Fibroblast of the aortic adventitia (primary cell): ENCODE measurements at places on chromosomes 12 and 14. TPM values are rescaled to one million over a fixed set of nuclear protein-coding genes. Genes with fewer than 3 reads are reported as not detected.

DNA sequence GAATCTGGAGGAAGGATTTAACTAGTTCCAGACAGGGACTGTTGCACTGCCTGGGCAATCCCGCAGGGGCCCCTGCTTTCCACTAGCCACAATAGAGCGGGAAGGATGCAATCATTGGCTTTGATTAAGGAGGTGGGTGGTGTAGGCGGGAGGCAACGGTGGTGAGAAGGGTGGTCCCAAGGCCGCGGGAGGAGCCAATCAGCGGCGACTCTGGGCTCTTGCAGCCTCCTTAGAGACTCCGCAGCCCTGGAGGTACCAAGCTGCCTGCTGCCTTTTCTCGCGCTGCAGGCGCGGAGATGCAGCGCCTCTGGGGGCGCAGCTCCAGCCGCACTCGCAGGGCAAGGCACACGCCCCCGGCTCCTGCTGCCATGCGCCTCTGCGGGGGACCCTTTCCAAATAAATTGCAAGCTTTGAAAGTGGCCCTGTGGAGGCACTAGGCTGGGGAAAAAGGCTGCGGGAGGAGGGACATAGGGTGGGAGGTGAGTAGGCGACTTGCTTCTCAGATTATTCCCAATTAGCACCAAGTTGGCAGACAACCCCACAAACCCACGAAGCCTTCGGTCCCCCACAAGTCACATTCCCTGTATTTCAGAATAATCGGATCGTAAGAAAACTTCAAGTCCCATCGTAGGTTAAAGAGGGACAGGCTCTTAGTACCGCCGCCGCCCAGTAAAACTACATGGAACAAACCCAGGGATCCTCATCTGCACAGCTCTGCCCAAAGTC is 858 bp upstream of the KCNA1 start:
- DNase-seq = no peak

Gene WIF1
- under 0.01 TPM in 1 of 2 replicates, not detected in the other for total RNA-seq

DNA sequence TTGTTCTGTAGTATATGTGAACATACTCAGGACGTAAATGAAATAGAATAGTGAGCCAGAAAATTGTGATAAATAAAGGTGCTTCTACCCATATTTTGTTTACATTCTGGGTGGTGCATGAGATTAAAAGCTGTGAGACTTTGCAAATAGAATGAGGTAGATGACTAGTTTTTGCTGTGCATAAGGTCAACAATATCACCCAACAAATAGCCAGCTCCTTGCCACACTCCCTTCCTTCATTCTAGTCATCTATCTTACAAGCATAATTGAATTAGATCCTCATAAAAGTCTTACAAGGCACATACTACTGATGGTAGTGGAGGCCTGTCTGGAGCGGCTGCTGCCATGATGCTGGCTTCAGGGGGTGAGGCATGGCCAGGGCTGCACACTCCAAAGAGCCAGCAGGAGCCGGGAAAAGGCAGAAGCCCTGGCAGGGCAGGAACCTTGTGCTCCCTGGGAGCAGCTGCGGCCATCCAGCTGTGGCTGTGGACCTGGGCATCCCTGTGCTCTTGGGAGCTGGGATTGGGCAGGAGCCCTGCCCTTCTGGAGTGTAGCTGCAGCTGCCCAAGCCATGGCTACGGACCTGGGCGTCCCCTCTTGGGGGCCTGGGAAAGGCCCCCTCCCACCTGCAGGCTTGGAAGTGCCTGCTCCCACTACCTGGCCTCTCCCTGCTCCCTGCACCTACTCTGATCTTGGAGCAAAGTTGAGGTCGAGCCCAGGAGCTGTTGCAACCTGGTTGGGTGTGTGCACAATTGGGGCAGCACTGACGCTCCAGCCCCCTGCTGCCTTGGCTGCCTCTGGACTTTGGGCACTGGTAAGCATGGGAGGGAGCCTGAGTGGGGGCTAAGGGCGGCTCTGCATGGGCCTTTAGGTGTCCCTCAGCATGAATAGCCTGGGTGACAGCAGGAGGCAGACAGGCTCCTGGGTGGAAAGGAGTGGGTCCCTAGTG is 112.8 kb downstream of the DACT1 start:
- no peak for DNase-seq

DNA sequence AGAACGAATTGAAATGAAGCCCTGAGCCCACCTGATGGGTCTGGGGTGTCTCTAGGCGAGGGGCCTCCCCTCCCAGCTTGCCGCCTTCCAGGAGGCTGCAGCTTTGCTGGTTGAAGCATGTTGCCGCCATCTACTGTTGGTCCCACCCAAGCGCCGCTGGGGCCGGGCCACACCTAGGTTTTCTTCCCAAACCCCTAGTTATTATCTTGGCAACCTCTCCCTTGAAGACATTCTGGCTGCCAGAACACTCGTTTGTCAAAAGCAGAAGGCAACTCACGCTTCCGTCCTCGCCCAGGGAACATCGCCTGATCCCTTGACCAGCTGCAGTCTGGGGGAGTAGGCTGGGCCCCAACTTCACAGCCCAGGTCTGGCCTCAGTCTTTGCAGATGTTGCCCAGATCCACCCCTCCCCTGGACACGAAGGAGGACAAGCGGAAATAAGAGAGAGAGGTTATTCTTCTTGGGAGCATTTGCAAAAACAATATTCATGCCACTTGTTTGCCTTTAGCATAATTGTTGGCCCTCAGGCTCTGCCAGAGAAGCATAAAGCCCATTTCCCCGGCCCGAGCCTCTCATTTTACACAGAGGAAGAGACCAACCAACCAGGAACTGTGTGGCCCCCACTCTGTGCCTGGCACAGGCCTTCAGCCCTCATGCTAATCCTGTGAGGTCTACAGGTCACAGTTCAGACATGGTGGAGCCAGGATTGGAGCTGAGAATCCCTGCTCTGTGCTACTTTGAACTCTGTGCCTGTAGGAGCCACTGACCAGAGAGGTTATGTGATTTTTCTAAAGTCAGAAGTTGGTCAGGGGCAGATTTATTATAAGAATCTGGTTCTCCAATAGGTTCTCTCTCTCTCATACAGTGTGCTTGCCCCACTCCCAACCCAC is 6.8 kb downstream of the EMP1 start:
- peak; percentile 88 for DNase-seq

Gene HCAR3
- 0.41 TPM in 1 of 2 replicates, not detected in the other for total RNA-seq

GRCh38 chr12:68932128-68932960 is 627 bp downstream of the CPM start:
- DNase-seq = peak; percentile 32

Gene KRT73
- total RNA-seq = not detected in 2 replicates

DNA sequence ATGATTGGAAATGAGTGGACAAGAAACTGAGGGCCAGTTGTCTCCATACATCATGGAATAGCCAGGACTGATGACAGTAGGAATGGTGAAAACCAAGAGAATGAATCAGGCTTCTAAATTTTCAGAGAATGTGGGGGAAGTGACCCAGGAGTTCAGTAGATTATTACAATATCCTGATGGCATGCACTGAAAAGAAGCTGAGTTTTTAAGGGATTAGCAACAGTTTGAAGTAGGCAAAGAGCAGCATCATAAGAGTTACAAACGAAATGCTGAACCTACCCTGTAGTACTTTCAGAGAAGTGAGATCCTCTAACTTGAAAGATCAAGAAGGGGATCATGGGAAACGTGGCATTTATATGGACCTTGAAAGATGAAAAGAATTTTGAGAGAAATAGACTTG is 13.2 kb downstream of the SLC2A14 start:
- DNase-seq = peak; percentile 67

DNA sequence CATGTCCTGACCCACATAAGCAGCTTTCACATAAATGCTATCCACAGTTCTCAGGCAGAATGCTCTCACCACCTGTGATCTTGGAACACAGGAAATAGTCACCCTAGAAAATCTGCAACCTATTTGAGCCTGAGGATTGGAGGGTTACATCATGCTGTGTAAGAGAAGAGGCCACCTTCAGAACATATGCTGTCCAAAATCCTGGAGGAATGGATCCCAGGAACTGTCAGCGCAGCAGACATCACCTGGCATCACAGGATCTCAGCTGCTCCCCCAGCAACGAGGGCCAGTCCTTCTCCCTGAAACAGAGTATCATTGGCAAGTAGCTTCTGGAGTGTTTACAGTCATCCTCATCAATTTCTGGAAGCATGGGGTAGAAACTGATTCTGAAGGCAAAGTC is 63.2 kb upstream of the LTA4H start:
- DNase-seq = no peak

DNA sequence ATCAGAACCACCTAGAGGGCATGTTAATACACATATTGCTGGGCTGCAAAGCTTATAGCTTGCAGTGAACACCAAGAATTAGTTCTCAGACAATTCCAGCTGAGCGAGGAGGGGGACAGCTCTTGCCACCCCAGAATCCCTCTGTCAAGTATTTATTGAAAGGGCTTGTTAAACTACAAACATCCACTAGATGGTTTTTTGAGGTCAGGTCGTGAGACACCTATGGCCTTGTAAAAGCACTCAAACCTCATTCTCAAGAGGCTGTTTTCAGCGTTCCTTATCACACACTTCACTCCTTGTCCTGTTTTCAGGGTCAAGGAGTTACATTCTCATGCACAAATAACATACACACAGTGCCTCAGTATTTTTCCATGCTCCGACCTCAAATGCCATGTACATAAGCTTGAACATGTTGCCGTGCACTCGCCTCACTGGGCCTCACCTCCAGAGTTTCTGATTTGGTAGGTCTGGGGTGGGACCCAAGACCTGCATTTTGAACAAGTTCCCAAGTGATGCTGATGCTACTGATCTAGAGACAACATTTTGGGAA is 98.8 kb upstream of the PTPRR start:
- no peak for DNase-seq

Gene PUS1
- total RNA-seq = 4.3 and 9.3 TPM in 2 replicates

DNA sequence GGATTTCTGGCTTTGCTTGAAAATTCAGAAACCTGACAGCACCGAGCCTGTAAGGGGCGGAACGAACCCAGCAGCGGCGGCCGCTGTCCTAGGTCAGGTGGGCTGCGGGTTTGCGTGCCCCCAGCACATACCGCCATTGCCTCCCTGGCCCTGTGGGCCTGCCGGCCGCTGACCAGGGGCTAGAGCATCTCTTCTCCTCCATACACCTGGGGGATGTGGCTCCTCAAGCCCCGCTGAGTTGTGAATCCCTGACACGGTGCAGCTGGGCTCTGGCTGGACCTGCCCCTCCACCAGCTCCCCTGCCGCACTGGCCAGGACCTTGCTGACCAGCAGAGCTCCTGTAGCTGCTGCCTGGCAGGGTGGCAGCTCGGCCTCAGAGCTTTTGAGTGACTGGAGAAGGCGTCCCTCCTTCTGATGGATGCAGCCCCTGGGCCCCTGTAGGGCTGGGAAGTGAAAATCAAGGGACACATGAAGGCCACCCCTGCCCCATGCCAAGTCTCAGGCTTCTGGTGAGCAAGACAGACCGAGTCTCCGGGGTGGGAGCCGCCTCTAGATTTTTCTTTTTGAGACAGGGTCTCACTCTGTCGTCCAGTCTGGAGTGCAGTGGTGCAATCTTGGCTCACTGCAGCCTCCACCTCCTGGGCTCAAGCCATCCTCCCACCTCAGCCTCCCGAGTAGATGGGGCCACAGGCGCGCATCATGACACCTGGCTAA is 184.9 kb upstream of the SFSWAP start:
- no peak for DNase-seq

DNA sequence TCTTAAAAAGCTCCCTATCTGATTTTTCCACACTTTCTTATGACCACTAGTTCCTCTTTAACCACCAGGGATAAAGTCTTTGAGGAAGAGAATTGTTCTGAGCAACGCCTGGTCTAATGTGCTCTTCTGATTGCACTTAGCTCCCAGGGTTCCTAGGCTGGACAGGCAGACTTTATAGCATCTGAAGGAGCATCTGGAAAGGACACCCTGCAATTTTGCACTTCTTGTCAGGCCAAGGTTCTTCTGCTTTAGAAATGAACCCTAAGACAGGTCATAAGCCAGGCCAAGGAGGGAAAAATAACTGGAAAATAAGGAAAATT is 126.3 kb downstream of the KTN1 start:
- no peak for DNase-seq

DNA sequence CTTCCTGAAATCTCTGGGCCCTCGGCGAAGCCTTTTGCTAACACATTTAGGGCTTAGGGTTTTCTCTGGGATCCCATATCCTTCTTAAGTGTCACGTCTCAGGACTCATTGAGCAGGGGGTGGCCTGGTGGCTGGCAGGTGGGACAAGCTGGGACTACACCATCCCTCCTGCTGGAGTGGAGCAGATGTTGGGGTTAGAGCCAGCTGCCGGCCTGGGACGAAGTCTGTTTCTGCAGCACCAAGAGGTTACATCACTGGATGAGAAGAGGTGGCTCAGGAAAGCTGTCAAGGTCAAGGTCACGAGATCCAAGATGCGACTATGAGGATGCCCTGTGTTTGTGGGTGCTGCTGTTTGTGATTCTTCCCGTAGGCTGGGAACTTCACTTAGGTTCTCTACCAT is 16.3 kb downstream of the SMCO2 start:
- DNase-seq = no peak

GRCh38 chr12:132287391-132288238 is 41.8 kb downstream of the GALNT9 start:
- DNase-seq = no peak

DNA sequence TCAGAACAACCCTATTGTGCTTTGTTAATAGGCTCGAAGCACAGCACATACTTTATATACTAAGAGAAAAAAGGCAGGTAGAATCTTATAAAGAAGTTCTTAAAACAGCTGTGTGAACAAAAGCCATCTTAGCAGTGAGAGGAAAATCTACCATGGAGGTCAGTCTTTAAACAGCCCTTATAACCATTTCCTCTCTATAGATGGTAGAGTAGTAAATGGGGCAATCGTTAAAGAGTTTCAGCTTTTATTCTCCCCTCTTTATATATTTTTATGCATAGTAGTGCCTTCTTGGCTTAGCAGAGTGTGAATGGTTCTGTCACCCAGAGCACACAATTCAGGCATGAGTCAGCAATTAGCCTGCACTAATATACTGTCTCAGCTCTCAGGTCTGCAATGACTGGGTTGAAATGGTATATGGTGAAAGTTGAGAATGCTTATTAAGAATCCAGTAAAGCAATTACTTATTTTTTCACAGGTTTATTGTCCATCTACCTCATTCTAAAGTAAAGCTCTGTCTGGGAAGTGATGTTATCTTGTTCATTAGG is 305.0 kb downstream of the NELL2 start:
- DNase-seq = no peak

- DNase-seq = no peak
These were observed 19.8 kb downstream of the CKB start for GRCh38 chr14:103502877-103503276.

Gene OR4K15
- not detected in 2 replicates for total RNA-seq

DNA sequence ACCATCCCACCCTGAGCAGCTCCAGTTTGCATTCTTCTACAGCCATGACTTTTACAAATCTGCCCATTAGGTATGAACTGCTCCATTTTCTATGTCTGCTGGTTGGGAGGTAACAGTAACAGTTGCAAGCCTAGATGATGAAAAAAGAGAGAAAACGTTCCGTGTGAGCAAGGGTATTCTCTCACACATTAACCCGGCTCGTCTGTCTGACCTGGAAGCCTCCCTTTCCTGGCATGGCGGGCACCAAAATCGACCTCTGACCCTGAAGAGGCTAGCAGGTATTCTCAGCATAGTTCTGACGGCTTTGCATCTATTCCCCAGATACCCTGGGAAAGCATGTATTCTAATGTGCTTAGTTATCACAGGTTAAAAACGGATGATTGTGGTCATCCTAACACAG is 31.8 kb downstream of the APPL2 start:
- no peak for DNase-seq

DNA sequence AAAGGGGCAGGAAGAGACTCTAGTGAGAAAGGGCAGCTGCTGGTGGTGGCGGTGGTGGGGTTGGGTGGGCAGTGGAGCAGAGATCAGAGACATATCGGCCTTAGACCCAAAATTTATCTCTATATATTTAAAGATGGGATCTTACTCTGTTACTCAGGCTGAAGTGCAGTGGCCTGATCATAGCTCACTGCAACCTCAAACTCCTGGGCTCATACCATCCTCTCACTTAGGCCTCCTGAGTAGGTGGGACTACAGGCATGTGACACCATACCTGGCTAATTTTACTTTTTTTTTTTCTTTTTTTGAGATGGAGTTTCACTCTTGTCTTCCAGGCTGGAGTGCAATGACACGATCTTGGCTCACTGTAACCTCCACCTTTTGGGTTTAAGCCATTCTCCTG is 18.6 kb upstream of the ITGA5 start:
- DNase-seq = no peak
